ENCODE measurements at places on chromosomes 12 and 14. TPM values are rescaled to one million over a fixed set of nuclear protein-coding genes. Genes with fewer than 3 reads are reported as not detected.

The IRAK3 gene
- total RNA-seq = not detected

The PGAM5 gene
- 81.7 TPM for total RNA-seq

The OR4K15 gene
- total RNA-seq = not detected

The PLEKHD1 gene
- 0.05 TPM for total RNA-seq

The NEUROD4 gene
- total RNA-seq = not detected

The KRT6C gene
- not detected for total RNA-seq

The KRT83 gene
- 0.08 TPM for total RNA-seq

The SOAT2 gene
- total RNA-seq = not detected

The AKAP6 gene
- total RNA-seq = 3.3 TPM

The ANAPC5 gene
- 135 TPM for total RNA-seq

Measured in A375 (cell line).